Activated CD8-positive, alpha-beta memory T cell treated with anti-CD3 and anti-CD28 coated beads, Interleukin-2, amount 10 ng/mL, durations not matched to agents 7 days and 5 days (primary cell): ENCODE measurements at places on chromosomes 13 and 19. TPM values are rescaled to one million over a fixed set of nuclear protein-coding genes. Genes with fewer than 3 reads are reported as not detected.

GRCh38 chr19:1429750-1430149, 8.4 kb upstream of the RPS15 start:
- no peaks in the 10 kb centered on the region for H3K27me3 ChIP-seq
- no peak overlapping the region for H3K4me3 ChIP-seq
- no peak overlapping the region for H3K27ac ChIP-seq
- no peak for DNase-seq

DNA sequence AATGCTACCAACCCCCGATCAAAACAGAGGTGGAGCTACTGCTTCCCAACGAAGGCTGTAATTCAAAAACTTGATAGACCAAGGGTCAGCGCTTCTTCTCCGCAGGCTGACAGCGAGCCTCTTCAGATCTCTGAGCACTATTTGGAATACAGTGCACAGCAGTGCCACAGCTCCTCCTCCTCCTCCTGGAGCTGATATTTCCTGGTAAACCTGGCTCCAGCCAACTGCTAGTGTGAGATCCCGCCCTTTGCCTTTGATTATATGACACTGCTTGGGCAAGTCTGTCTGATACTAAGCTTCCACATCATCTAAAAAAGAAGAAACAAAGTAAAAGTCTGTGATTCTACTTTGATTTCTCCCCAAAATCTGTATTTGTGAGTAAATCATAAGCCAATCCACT, 710.5 kb downstream of the DACH1 start:
- H3K4me1 ChIP-seq = no peaks in the 10 kb centered on the region
- no peak for DNase-seq
- no peaks in the 10 kb centered on the region for H3K36me3 ChIP-seq
- H3K27ac ChIP-seq = no peak overlapping the region
- no peak overlapping the region for H3K4me3 ChIP-seq

GRCh38 chr19:38281811-38282566, 17.6 kb downstream of the SPINT2 start:
- H3K4me3 ChIP-seq = no peak overlapping the region
- no peaks in the 10 kb centered on the region for H3K27me3 ChIP-seq
- no peak for DNase-seq
- H3K36me3 ChIP-seq = no peaks in the 10 kb centered on the region
- peak overlapping the region; percentile 20 for H3K27ac ChIP-seq

ZNF723 gene
- not detected for total RNA-seq

GRCh38 chr19:5018224-5019015, 49.5 kb downstream of the KDM4B start:
- H3K36me3 ChIP-seq = peaks cover 8% of the 10 kb centered on the region
- H3K27ac ChIP-seq = no peak overlapping the region
- H3K4me1 ChIP-seq = peaks cover 7% of the 10 kb centered on the region
- DNase-seq = no peak
- no peak overlapping the region for H3K4me3 ChIP-seq

KLC3 gene
- not detected for total RNA-seq

- no peaks in the 10 kb centered on the region for H3K36me3 ChIP-seq
- H3K4me3 ChIP-seq = no peak overlapping the region
- no peaks in the 10 kb centered on the region for H3K4me1 ChIP-seq
- peaks cover 7% of the 10 kb centered on the region for H3K27me3 ChIP-seq
- peak; percentile 61 for DNase-seq
These were observed 38.6 kb downstream of the LIG4 start for GRCh38 chr13:108176685-108177274.

DNA sequence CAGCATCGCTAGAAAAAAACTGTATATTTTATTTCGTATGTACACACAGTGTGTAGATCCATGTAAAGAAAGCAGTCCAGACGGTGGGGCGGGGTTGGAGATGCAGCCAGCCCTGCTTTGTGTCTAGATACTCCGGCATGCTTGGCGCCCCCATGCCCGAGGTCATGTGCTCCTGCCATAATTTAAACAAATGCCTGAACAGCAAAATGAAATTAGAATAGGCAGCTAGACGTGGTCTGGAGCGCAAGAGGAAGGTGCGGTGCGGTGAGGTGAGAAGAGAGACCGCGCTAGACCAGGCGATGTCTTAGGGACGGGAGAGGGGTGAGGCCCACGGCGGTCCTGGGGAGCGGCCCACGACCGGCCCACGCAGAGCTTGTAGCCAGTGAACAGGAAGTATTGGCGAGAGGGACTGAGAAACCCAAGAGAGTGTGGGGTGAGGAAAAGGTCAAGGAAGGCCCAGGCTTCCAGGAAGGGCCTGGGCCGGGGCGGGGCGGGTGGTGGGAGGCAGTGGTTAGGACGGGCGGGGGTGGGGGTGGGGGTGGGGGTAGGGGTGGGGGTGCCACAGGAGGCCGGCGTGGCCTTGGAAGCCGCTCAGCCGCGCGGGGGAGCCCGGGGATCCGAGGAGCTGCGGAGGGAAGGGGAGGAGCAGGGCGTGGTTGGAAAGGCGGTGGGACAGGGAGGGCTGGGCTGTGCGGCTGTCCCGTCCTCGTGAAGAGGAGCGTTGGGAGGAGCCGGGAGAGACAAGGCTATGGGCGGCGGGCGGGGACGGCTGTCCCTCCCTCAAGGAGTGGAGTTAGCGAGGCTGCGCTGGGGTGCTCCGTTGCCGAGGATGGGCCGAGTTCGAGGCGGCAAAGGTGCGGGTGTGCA, 254.7 kb upstream of the SGCG start:
- peaks cover 2% of the 10 kb centered on the region for H3K36me3 ChIP-seq
- no peak overlapping the region for H3K4me3 ChIP-seq
- peaks cover 31% of the 10 kb centered on the region for H3K27me3 ChIP-seq
- DNase-seq = no peak
- peaks cover 4% of the 10 kb centered on the region for H3K4me1 ChIP-seq

DNA sequence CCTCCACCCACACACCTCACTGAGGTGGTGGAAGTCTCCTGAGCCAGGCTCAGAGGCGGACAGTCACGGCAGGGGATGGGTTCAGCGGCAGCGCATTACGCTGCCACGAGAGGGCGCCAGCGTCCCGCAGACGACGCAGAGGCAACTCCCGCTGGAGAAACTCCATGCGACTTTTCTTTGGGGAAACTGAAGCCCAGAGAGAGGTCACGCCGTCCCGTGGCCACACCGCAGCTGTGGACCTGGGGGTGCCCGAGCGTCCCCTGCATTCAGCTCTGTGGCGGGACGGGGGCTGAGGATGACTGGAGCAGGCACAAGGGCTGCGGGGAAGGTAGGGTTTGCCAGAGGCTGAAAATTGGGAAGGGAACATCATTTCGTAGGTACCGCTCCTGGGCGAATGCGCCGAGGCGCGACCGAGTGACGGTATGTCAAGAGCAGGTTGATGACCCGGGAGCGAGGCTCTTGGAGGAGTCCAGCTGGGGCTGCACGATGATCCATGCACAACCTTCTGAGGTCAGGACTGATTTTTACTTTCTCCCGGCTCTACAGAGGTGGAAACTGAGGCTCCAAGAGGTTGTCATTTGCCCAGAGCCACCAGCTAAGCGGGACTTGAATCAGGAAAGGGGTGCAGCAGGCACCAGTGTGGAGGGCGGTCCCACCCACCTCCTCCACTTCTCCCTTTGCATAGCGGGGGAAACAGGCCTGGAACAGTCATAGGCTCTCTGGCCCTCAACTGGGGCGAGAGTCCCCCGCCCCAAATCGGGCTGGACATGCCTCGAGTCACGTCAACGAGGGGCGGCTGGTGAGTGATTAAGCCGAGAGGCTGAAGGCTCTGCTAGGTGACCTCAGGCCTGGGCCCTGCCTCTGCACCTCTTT, 690 bp upstream of the ARRDC2 start:
- H3K27ac ChIP-seq = peak overlapping the region; percentile 83
- DNase-seq = peak; percentile 82
- H3K4me1 ChIP-seq = peaks cover 40% of the 10 kb centered on the region
- H3K27me3 ChIP-seq = no peaks in the 10 kb centered on the region
- H3K4me3 ChIP-seq = peak overlapping the region; percentile 72
- H3K36me3 ChIP-seq = peaks cover 15% of the 10 kb centered on the region

MEF2B gene
- total RNA-seq = 7.2 TPM

- H3K4me1 ChIP-seq = no peaks in the 10 kb centered on the region
- H3K36me3 ChIP-seq = peaks cover 2% of the 10 kb centered on the region
- no peak overlapping the region for H3K27ac ChIP-seq
- H3K4me3 ChIP-seq = no peak overlapping the region
- no peaks in the 10 kb centered on the region for H3K27me3 ChIP-seq
These were observed 7.1 kb upstream of the ICAM3 start for GRCh38 chr19:10346509-10346908.

DNA sequence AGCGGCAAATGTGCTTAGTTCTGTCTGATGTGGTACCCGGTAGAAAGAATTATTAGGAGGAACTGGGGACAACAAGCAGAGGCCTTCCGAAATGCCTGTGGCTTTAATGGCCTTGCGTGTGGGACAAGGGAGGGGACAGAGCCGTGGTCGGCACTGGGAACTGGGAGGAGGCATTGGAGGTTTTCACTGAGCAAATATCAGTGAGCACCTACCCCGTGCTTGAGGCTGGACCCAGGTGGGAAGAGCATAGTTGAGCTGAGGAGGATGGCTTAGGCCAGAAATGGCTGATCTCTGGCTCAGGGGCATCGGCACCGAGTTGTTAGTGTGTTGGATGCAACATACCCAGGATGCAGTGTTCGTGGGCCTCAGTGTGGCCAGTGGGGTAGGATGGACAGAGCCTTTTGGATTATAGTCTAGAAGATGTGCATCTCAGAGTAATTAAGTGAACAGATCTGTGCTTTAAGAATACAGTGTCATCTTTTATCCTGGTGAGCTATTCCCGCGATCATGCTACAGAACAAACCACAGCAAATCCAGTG, 201.3 kb downstream of the TEX29 start:
- H3K4me3 ChIP-seq = no peak overlapping the region
- H3K4me1 ChIP-seq = no peaks in the 10 kb centered on the region
- H3K36me3 ChIP-seq = peaks cover 2% of the 10 kb centered on the region
- no peaks in the 10 kb centered on the region for H3K27me3 ChIP-seq
- no peak for DNase-seq

DNA sequence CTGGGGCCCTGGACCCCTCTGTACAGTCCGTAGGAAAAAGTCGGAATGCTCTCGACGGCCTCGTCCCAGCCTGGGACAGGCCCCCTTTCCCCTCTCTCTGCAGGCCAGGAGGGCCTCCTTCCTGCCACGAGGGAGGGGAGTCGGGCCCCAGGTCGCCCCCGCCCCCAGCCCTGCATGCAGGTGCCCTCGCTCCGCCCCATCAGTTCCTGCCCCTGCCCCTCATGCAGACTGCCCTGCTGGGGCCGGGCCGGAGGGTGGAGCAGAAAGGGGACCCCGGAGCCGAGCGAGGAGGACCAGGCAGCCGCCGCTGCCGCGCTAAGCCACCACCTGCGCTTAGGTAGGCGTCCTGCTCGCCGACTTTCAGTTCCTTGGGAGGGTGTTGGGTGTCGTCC, 7.3 kb downstream of the LYL1 start:
- H3K36me3 ChIP-seq = peaks cover 5% of the 10 kb centered on the region
- peaks cover 27% of the 10 kb centered on the region for H3K4me1 ChIP-seq

N4BP2L1 gene
- 24.8 TPM for total RNA-seq

- H3K27ac ChIP-seq = no peak overlapping the region
- H3K4me3 ChIP-seq = no peak overlapping the region
- DNase-seq = no peak
- H3K27me3 ChIP-seq = peaks cover 33% of the 10 kb centered on the region
- H3K4me1 ChIP-seq = no peaks in the 10 kb centered on the region
- H3K36me3 ChIP-seq = peaks cover 37% of the 10 kb centered on the region
These were observed 199.3 kb downstream of the KCNRG start for GRCh38 chr13:50214514-50214913.

- peaks cover 53% of the 10 kb centered on the region for H3K36me3 ChIP-seq
- no peaks in the 10 kb centered on the region for H3K27me3 ChIP-seq
- no peak overlapping the region for H3K4me3 ChIP-seq
- DNase-seq = no peak
- H3K27ac ChIP-seq = no peak overlapping the region
These were observed 9.5 kb downstream of the SNRNP70 start for GRCh38 chr19:49094505-49095482.

- no peaks in the 10 kb centered on the region for H3K27me3 ChIP-seq
- H3K4me3 ChIP-seq = no peak overlapping the region
- peaks cover 3% of the 10 kb centered on the region for H3K36me3 ChIP-seq
- DNase-seq = no peak
- H3K27ac ChIP-seq = no peak overlapping the region
- peaks cover 9% of the 10 kb centered on the region for H3K4me1 ChIP-seq
These were observed 14.1 kb downstream of the CFD start for GRCh38 chr19:873561-874041.

ZNF583 gene
- 3.6 TPM for total RNA-seq

DNA sequence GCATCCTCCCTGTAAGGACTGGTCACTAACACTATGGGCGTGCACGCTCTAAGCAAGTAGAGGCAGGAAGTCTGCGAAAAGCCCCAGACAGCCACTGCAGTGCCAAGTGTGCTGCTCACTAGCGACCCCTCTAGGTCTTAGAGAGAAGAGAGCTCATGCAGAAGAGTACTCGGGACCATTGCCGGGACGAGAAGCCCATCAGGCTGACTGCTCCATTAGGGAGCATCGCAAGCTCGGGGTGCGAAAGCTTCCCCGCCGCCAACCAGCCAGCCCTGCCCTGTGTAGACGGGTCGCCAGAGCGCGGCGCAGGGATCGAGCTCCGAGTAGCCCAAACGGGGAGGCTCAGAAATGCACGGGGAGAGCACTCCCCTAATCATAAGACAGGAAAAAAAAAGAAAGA, 16.6 kb downstream of the POU4F1 start:
- H3K4me3 ChIP-seq = no peak overlapping the region
- H3K4me1 ChIP-seq = no peaks in the 10 kb centered on the region
- no peaks in the 10 kb centered on the region for H3K36me3 ChIP-seq
- H3K27me3 ChIP-seq = peaks cover 56% of the 10 kb centered on the region
- DNase-seq = no peak
- no peak overlapping the region for H3K27ac ChIP-seq

- peaks cover 14% of the 10 kb centered on the region for H3K4me1 ChIP-seq
- H3K4me3 ChIP-seq = no peak overlapping the region
- DNase-seq = no peak
- peak overlapping the region; percentile 13 for H3K27ac ChIP-seq
- H3K36me3 ChIP-seq = no peaks in the 10 kb centered on the region
- peaks cover 7% of the 10 kb centered on the region for H3K27me3 ChIP-seq
These were observed 313.2 kb downstream of the SHISA2 start for GRCh38 chr13:25738342-25739196.

DNA sequence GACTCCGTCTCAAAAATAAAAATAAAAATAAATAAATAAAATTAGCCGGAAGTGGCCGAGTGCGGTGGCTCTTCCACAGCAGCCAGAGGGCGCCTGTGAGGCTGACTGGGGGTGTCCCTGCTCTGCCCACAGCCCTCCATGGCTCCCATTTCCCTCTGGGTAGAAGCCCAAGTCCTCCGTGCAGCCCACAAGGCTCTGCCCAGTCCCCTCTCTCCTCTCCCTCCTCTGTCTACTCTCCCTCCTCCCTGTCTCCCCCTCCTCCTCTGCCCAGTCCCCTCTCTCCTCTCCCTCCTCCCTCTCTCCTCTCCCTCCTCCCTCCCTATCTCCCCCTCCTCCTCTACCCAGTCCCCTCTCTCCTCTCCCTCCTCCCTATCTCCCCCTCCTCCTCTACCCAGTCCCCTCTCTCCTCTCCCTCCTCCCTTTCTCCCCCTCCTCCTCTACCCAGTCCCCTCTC, 20.4 kb downstream of the MISP start:
- peaks cover 3% of the 10 kb centered on the region for H3K4me1 ChIP-seq
- no peak overlapping the region for H3K27ac ChIP-seq
- peak; percentile 61 for DNase-seq
- no peaks in the 10 kb centered on the region for H3K36me3 ChIP-seq
- H3K27me3 ChIP-seq = peaks cover 2% of the 10 kb centered on the region
- H3K4me3 ChIP-seq = no peak overlapping the region
